NCI-H524 treated with DMSO at 0.1 percent for 48 hours (cell line): ENCODE measurements at places on chromosomes 3 and 15.

GRCh38 chr3:177426878-177427495, 229.7 kb upstream of the TBL1XR1 start:
- DNase-seq = no peak

DNA sequence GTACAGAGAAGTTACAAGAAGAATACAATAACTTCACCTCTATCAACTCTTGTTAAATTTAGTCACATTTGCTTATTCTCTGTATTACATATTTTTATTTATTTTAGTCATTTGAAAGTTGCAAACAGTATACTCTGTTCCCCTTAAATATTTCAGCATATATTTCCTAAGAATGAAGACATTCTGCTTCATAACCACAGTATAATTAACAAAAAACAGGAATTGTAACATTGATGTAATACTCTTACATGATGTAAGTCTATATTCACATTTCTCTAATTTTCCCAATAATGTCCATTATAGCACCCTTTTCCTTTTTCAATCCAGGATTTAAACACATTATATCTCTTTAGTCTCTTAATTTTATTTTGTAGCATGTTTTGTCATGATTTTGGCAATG, 112.0 kb downstream of the AKAP13 start:
- DNase-seq = no peak

DNA sequence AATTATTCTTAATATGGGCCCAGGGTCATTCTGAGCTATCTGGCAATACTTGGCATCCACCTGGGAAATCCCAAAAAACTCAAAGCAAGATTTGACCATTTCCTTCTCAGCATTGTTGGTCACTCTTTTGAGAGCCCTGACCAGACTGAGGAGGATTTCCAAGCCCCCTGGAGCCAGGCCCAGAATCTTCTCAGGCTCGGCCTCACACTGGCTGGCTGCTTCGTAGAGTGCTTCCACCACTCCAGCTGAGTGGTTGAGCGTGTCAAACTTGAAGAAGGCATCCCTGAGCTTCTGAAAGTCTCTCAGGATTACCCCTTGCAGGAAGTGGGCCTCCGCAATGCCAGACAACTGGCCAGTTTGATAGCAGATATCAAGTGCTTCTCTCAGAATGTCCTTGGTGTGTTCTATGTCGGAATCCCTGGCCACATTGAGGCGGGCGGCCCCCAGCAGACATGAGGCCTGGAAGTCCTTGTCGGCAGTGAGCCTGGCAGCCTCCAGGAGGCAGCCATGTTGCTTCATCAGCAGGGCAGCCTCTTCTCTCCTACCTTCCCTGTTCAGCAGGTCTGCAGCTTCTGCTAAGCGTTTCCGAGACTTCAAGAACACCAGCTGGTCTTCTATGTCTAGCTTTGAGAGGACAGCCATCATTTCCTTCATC, 68.9 kb upstream of the DCLK3 start:
- no peak for DNase-seq

- peak; percentile 29 for DNase-seq
These were observed 9.3 kb downstream of the LOXL1 start for GRCh38 chr15:73935547-73935946.

DNA sequence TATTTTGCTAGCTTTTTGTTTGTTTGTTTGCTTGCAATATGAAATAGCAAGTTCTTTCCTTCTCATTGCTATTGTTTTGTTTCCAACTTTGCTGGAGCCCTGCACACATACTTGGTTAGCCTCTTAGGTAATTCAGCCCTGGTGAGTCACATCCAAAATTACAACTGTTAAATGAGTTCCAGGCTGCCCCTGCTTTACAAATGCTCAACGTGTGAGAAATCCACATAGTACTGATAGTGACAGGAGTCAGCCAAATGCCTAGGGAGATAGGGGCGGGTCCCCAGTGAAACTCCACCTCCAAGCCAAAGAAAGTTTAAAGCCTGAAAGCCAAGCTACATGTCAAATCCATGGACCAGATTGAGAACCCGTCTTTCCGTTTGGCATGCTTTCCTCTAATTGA, 81.3 kb upstream of the RNF7 start:
- DNase-seq = no peak

DNA sequence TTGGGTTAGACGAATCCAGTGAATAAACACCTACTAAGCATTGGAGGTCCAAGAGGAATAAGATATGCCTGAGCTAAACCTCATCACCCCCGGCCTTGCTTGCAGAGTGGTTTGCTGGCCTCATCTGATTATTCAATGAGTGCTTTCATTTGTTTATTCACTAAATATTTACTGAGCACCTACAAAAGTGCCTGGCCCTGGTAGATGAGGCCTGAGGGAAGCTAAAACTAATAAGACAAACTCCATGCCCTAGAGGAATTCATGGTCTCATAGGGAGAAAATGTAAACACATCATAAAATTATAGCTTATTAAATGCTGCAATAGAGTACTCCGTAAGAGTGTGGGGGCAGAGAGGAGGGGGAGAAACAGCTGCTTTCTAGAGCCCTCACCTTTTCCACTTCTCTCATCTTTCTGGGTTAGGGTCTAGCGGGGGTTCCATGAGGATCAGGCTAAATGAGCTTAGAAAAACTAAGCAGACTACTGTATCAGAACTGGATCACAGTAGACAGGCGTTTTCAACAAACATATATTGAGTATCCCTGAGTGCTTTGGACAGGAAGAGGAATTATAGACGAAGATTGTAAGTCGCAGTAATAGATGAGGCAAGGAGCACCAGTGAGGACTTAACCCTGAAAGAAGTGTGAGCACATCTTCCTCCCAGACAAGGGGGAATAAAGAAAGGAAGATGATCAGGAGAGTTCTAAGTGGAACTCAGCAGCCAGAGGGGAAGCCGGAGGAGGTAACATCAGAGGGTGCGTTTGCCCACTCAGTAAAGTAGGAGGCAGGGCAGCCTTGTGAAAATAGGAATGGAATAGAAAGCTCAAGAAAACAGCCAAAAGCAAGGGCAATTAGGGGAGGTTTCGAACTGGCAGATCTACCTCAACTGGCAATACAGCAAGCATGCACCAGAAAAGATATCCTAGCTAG, 31.5 kb upstream of the LAMP3 start:
- no peak for DNase-seq

DNA sequence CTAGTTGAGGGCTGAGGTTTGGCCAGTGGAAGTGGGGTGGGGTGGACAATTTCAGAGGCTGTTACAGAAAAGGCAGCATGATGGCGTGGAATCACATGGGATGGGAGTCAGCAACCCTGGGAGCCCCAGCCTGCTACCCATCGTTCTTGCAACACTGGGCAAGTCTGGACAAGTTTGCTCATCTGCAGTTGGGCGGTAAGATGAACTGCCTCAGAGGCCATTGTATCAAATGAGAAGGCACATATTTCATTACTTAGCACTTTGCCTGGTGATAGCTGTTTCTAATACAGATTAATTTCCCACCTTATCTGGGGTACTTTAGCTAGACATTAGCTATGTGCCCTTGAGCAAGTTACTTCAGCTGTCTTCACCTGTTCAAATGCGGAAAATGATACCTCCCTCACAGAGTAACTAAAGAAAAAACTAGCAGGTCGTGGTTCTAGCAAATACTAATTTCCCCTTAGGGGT, 248.9 kb downstream of the THSD4 start:
- DNase-seq = no peak

DNA sequence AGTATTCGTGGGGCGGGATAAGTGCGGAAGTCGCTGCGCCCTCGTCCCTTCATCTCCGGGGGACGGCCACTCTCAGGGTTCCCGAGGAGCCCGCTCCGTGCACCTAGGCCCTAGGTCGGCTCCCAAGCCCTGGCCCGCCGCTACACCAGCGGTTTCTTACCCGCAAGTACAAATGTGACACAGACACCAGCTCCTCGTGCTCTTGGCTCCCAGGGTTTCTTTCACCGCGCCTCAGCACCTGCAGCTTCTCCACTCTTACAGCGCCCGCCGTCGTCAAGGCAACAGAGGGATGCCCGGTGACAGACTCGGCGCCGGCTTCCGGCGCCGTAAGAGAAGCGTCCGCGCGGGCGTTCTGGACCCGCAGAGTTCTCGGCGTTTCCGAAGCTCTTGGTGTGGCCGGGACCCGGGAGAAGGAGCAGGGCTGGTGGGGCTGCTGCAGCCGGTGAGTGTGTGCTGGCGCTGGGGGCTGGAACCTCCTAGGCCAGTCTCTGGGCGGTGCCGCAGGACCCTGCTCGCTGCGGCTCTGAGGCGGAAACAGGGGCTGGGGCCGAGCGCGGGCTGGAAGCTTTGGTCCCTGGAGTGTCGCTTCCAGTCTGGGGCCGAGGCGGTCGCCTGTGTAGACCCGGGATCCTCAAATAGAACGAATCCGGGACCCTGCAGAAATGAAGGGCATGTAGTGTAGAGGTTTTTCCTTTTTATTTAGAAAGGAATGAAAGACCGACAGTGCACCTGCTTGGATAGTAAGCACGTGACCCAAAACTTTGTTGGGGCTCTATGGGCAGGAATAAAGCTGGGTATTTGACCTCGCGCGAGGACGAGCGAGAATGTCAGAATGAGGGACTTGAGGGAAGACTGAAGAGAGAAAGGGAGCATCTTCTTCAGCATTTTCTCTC, 155.4 kb upstream of the GOLGA6L4 start:
- DNase-seq = peak; percentile 30

- DNase-seq = no peak
These were observed 37.2 kb upstream of the BDH1 start for GRCh38 chr3:197593046-197593380.

DNA sequence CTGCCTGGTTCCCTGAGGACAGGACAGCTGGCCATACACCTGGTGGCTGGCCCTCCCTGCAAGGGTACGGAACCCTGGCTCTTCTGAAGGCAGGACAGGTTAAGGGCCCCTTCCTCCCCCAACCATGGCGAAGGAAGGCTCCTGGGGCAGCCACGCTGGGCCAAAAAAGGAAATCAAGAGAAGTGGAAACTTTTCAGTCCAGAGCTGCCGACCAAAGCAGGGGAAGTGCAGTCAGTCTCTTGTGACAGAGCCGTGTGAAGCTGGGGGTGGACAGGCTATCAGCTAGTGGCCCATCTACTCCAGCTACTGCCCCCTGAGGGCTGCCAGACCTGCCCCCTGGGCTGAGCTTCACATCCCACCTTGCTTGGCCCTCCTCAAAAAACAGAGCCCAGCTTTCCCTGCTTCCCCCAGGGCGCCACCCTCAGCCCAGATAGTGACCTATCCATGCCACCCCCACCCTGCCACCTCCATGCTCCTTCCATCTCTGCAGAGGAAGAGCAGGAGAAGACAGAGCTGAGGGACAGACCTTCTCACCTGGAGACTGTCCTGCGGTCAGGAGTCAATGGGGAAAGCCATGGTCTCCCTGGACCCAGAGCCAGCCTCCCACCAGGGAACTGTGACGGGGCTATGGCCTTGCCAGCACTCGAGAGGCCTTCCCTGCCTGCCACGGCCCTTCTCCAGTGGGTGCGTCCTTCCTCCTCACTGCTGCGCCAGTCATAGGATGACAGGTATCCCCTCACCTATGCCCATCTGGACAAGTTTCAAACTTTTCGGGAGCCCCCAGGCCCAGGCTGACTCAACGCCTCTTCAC, 4.6 kb downstream of the SEMA7A start:
- no peak for DNase-seq

- DNase-seq = no peak
These were observed 878 bp upstream of the RAD51 start for GRCh38 chr15:40693904-40694687.

DNA sequence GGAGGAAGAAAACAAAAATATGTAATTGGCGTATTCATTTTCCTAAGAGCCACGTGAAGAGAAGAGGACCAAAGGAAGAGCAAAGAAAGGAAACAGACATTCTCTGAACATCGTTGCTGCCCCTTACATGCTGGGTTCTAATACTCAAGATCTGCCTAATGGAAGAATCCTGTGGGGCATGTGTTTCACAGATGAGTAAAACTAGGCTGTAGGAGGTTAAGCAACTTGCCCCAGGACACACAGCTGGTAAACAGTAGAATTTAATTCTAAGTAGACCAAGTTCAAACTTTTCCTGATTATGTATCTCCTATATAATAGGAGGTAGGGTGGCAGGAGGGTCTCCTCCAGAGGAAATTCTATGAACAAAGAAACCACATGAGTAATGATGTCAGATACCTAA, 106.1 kb upstream of the TNFAIP8L3 start:
- DNase-seq = no peak

- DNase-seq = no peak
These were observed 18.2 kb upstream of the AMOTL2 start for GRCh38 chr3:134392336-134392983.

GRCh38 chr15:84817466-84818081, 418 bp downstream of the ALPK3 start:
- DNase-seq = no peak

GRCh38 chr3:122927726-122928125, 99.8 kb downstream of the SEMA5B start:
- no peak for DNase-seq

DNA sequence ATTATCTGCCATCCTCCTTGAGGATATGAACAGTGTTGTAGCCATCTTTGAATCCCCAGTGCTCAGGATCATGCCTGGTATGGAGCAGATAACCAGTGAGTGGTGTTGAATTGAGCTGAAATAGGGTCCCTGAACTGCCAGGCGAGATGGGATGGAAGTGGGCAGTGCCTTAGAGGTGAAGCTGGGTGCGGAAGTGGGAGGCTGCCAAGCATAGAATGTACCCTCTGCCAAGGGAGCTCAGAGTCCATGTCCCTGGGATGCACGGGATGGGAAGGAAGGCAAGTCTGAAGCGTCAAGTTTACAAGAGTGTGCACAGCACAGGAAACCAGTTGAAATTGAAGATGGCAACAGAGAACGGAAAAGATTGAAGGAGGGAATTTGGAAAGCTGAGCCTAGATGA, 147.0 kb downstream of the CACNA1D start:
- no peak for DNase-seq

GRCh38 chr3:54641226-54642014, 286.4 kb downstream of the LRTM1 start:
- no peak for DNase-seq

GRCh38 chr3:46946856-46947545, 29.5 kb downstream of the CCDC12 start:
- no peak for DNase-seq

GRCh38 chr3:126130081-126130855, 46.3 kb upstream of the SLC41A3 start:
- no peak for DNase-seq

DNA sequence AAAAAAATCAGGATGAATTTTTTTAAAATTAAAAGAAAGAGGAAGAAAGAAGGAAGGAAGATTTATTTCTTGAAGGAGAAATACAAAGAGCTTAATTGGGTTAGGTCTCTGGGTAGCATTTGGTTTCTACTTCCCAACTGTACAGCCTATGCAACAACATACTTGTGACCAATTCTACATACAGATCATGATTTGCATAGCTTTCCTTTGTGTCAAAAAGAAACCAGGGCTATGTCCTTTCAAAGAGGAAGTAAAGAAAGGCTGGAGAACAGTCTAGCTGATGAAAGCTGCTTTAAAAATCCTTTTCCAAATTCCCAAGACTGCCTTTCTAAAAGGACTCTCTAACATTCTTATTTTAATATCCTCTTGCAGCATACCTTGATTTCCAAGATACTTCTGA, 6.1 kb upstream of the HGD start:
- DNase-seq = no peak
